ENCODE measurements at places on chromosomes 16 and 17.

- no peak for DNase-seq
Observed at GRCh38 chr17:47878203-47879027, 17.6 kb upstream of the SP2 start.

GRCh38 chr17:50465171-50465570 lies 3.5 kb downstream of the CHAD start:
- DNase-seq, result no peak

GRCh38 chr16:88070341-88070740 lies 119.1 kb downstream of the BANP start:
- DNase-seq, result no peak

GRCh38 chr17:8382052-8382879 lies 727 bp downstream of the RPL26 start:
- DNase-seq, result no peak

GRCh38 chr16:27745348-27745747 lies 195.4 kb downstream of the KATNIP start:
- no peak for DNase-seq

- DNase-seq, result no peak
Observed at GRCh38 chr17:79024901-79025737, 1.1 kb downstream of the C1QTNF1 start.

DNA sequence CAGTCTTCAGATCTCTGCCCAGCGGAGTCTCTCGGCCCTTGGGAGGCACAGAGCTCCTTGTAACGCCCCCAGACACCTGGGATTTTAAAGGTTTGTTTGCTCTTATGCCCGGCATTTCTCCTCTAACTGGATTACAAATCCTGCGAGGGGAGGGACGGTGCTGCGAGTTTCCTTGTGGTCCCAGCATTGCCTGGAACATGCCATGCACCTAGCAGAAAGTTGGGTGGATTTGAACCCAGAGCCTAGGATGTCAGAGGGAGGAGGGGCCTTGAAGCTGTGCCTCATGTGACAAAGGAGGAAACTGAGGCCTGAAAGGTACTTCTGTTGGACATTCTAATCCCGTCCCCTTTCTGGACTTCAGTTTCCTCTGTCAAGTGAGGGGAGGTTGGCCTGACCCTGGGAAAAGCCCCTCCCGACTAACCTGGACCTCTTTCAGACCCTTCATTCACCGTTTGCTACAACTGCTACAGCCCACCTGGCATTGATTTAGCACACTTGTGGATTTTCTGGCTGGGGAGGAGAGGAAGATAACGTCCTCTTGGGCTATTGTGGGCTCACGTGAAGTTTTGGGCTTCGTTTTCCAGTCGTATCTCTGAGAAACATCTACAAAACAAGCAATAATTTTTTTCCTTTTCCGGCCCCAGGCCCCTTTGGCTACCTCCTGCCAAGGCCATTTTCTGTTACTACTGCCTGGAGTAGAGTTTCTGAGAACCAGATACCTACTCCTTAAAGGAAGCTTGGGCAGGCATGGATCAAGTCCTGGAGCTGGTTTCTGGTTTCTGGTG lies 30.9 kb downstream of the MRC2 start:
- DNase-seq, result no peak

GRCh38 chr17:68210570-68211315 lies 37.1 kb upstream of the AMZ2 start:
- DNase-seq, result no peak

DNA sequence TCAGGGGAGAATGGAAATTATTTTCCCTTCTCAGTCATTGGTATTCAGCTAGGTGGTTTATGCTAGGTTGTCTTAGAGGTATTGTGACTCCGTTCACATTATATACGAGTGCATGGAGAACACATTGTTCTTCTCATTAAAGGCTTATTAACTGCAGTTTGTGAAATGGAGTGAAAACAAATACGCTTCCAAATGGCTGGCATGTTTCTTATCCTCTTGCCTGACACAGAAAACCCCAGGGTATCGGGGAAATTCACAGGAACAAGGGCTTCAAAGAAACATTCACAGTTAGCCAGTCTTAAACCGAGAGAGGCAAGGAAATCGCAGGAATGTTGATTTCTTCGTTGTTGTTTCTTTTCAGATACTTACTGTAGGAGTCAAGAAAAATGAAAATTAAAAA lies 1047.9 kb upstream of the RBFOX1 start:
- DNase-seq, result no peak

- DNase-seq, result no peak
Observed at GRCh38 chr16:84449156-84450140, 55.0 kb downstream of the MEAK7 start.

- no peak for DNase-seq
Observed at GRCh38 chr17:29060475-29060874, 17.5 kb downstream of the PIPOX start.

- DNase-seq, result no peak
Observed at GRCh38 chr16:4611337-4612021, 3.2 kb downstream of the UBALD1 start.

DNA sequence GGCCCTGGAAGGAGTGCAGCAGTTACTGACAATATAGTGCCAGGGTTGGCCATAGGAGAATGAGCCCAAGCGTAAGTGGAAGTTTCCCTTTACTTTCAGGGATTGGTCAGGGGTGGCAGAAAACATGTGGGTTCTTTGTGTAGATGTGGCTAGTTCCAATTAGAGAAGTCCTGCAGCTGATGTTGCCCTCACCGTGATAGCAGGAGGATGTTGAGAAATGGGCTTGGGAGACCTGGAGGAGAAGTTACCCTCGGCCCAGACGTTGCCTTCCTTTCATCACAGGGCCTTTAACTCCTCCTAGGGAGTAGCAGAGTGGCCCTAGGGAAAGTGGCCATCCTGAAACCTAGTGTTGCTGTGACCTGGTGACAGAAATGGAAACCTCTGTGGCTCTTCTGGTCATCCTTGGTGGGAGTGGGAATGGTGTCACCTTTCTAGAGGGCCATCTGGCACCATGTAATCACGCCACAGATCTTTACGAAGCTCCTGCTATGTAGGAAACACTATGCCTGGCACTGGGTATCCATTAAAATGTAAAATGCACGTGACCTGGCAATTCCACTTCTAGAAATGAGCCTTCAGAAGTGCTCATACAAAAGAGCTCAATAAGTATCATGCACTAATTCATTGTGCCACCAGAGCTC lies 6.7 kb downstream of the TMEM92 start:
- DNase-seq, result no peak

DNA sequence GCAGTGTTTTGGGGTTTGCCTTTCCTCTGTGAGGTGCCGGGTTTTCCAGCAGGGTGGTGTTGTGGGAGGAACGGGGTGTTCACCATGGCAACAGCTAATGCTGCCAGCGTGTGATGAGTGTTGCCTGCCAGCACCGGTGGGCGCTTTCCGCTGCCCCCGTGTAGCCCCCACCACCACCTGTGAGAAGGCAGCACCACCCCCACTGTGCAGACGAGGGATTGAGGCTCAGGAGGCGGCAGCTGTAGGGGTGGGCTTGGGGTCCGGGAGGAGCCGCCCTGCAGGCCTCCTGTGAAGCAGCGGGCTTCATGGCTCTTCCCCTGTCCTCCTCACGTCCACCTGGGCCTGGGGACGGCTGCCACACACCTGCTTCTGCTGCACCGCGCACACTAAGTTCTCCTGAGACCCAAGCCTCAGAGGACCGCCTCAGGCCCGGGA lies 5.2 kb downstream of the RAB40C start:
- DNase-seq, result no peak

Measured in activated gamma-delta T cell treated with anti-CD3 and anti-CD28 coated beads, Interleukin-2, amount 50 U/mL, for 16 hours (primary cell).